NCI-H69 (cell line): ENCODE measurements at places on chromosomes 13 and 19.

DNA sequence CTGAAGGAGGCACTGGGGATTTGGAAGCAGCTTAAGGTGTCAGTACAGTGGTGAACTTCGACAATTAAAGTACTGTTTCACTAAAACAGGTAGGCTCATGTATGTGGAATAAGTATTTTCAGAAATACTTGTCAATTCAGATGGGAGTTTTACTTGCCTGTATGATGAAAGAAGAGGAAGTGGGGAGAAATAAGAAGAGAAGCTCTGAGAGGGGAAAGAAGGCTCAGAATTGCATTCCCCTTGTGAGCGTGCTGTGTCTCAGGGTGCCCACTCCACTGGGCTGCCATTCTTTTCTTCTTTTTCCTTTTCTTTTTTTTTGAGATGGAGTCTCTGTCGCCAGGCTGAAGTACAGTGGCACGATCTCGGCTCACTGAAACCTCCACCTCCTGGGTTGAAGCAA, 38.6 kb upstream of the RNF17 start:
- no peak for DNase-seq

DNA sequence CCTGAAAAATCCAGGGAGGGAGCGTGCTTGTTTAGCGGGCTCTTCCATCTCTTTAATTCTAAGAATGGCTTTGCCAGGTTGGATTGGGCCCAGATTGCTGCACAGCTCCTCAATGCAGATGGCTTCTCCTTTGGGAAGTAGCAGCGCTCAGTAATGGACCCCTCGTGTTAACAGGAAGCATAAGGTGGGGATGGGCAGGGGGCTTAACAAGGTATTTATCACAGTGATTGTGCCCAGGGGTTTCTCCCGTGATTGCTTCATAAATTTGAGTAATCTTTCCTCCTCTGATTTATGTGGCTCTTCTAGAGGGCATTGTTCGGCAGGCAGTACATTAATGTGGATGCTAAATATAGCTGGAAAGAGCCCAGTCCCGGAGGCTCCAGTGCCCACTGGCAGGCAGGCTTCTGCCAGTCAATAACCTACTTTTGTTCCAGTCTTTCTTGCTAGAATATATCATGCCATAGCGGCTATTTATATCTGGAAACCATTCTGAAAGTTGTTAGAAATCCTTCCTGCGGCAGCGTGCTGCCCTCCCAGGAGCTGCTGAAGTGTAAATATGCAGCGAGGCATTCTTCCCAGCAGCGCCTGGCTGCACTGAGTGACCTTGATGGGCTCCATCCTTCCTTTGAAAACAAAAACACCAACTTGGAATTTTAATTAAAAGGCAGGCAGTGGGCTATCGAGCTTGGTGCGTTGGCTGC, 65.0 kb downstream of the FGF9 start:
- peak; percentile 70 for DNase-seq

- DNase-seq: no peak
These were observed 1169.6 kb downstream of the EFNB2 start for GRCh38 chr13:105365831-105366230.

DNA sequence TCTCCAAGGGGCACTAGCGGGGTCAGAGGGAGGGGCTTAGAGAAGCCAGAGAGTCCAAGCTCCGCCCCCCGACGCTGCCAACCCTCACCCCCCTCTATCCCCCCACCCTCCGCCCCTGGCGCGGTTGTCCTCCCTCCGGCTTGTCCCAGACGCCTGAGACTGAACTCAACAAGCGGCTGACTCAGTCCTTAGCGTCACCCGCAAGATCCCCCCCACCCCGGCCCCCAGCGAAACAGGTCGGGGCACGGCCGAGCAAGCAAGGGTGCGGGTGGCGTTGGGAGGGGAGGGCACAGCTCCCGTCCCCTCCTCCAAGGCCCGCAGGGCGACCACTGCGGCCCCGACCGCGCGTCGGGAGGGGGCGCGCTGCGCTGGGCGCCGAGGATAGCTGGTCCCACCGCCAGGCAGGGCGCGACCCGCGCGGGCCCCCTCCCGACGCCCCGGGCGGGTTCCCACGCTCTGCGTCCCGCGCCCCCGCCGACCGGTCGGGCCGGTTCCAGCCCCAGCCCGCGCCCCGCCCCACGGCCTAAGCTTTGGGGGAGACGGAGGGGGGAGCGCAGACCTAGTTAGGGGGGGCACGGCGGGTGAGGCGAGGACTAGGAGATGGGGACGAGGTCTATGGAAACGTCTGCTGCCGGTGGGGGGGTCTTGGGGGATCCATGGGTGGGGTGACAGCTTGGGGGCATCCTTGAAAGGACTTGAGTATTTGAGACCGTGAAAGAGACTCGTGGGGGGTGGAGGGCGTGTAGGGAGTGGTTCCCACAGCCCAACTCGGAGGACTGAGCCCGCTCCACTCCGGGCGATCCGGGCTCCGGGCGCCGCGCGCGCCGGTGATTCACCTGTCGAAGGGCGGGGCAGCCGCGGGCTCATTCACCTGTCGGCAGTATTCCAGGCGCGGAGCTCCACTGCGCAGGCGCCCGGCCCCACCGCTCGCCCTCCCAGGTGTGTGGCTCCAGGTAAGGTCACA, 5.1 kb downstream of the NOTCH3 start:
- peak; percentile 92 for DNase-seq

DNA sequence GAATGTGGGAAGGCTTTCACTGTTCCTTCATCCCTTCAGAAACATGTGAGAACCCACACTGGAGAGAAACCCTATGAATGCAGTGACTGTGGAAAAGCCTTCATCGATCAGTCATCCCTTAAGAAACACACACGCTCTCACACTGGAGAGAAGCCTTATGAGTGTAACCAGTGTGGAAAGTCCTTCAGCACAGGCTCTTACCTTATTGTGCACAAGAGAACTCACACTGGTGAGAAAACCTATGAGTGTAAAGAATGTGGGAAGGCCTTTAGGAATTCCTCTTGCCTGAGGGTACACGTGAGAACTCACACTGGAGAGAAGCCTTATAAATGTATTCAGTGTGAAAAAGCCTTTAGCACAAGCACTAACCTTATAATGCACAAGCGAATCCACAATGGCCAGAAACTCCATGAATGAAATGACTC, 18.6 kb downstream of the ZNF177 start:
- no peak for DNase-seq
